Stomach (tissue), 19 donors: ENCODE measurements at places on chromosomes 5 and 9. TPM values are rescaled to one million over a fixed set of nuclear protein-coding genes. Genes with fewer than 3 reads are reported as not detected.

- no peaks in the 10 kb centered on the region for H3K36me3 ChIP-seq
- no peaks in the 10 kb centered on the region for H3K27me3 ChIP-seq
- H3K4me1 ChIP-seq, result no peaks in the 10 kb centered on the region
- H3K27ac ChIP-seq, result no peak overlapping the region
These were observed 5.5 kb downstream of the FOXI1 start for GRCh38 chr5:170111088-170111785.

DNA sequence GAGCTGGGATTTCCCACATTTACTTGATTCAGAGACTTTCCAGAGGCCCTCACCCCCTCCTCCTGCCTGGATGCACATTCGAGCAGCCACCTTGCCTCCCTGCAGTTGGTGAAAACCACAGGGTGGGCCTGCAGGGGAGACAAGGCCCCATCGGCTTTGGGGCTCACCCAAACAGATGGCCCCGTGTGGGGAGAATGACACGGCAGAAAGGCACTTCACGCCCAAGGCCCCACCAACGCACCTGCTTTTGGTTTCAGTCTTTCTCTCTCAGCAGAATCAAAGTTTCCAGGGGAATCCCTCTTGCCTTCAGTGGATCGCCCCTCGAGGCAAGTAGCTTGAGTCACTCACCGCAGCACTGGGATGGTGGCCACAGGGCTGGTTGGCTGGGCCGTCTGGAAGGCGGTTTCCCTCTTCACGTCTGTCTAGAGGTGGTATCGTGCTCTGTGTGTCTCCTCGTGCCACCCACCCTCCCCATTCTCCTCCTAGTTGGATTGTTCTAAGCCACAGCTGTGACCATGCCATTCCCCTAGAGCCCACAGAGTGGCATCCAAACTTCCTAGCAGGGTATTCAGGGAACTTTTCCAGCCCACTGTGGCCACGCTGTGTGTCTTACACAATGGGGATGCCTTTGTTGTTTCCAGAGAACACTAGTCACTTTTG lies 31.8 kb downstream of the SEC61B start:
- H3K4me3 ChIP-seq, result no peak overlapping the region
- H3K27ac ChIP-seq, result no peak overlapping the region
- H3K27me3 ChIP-seq, result no peaks in the 10 kb centered on the region
- peak; percentile 14 for DNase-seq

GRCh38 chr5:150222906-150223305 lies 33.0 kb downstream of the SLC6A7 start:
- no peaks in the 10 kb centered on the region for H3K4me1 ChIP-seq
- H3K27ac ChIP-seq, result no peak overlapping the region
- DNase-seq, result no peak
- peaks cover 15% of the 10 kb centered on the region for H3K27me3 ChIP-seq
- H3K4me3 ChIP-seq, result no peak overlapping the region

DNA sequence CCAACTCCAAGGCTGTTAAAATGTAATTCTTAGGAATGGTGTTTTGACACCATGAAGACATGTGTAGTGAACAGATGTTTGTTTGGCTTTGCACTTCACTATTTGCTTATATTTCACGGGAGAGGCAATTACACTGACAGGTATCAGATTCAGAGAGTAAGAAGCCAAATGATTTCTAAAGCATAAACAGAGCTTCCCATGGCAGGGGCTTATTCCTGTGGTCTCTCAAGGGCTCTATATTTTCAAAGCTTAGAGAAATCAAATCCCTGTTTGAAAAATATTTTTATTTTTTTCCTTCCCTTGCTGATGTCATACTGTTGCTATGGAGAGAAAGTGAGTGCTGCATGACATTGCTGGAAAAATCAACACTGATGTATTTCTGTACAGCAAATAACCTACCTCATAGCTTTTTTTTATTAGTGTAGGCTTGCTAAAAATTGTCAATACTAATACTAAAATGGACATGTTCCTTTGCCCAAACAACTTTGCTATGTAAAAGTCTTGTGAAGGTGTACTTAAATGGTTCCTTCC lies 161.4 kb downstream of the GIN1 start:
- no peak overlapping the region for H3K27ac ChIP-seq
- H3K4me3 ChIP-seq, result no peak overlapping the region
- peaks cover 3% of the 10 kb centered on the region for H3K4me1 ChIP-seq

DNA sequence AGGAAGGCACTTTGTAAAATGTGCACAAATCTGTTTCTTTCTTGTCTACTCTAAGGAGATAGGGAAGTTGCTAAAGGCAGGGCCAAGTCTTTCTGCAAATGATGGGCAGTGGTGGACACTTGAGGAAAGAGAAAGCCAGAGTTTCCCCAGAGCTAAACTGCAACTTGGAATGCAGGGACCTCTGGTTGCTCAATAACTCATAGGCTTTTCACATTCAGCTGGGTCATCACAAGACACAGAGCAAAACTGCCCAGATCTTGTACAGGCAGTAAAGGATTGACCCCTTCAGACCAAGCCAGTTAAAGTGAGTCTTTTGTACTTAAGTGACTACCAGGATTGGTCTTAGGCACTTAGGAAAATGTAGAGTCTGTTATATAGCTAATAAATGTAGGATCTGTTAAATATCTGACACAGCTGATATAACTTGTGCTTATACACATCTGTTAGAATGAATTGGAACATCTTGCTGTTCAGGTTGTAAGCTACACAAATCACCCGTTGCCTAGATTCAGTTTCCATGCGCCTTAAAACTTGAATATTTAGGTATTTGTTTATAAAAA lies 13.5 kb upstream of the AGXT2 start:
- H3K4me3 ChIP-seq, result no peak overlapping the region
- no peaks in the 10 kb centered on the region for H3K27me3 ChIP-seq
- H3K36me3 ChIP-seq, result peaks cover 11% of the 10 kb centered on the region
- no peak overlapping the region for H3K27ac ChIP-seq
- no peak for DNase-seq

DNA sequence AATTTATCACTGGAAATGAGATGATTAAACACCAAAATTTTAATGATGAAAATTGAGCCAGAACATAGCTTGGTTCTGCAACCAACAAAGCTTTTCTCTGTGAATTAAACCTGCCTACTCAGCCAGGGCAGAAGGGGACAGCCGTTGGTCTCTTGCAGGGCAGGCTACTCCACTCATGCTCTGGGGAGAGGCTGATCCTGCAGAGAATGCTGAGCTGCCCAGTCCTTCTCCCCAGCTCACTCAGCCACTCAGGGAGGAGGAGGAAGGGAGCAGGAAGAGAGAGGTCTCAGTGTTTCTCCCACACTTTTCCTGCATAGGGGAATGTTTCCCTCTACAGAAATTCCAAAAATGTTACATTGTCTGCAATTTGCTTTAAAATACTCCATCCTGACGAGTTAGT lies 40.4 kb upstream of the HMHB1 start:
- H3K4me1 ChIP-seq, result no peaks in the 10 kb centered on the region
- H3K4me3 ChIP-seq, result no peak overlapping the region
- DNase-seq, result no peak
- H3K27me3 ChIP-seq, result no peaks in the 10 kb centered on the region
- H3K27ac ChIP-seq, result no peak overlapping the region
- H3K36me3 ChIP-seq, result no peaks in the 10 kb centered on the region

- H3K4me1 ChIP-seq, result peaks cover 65% of the 10 kb centered on the region
- H3K4me3 ChIP-seq, result peak within 1 kb of the TSS; percentile 58
- H3K27me3 ChIP-seq, result peaks cover 5% of the 10 kb centered on the region
These were observed at the start of gene PTGS1 for GRCh38 chr9:122370869-122371755. Gene PTGS1 (plus strand): TSS chr9:122371024. CDS start chr9:122371085, 61 bp downstream.

GRCh38 chr5:173535166-173535975 lies 81.1 kb downstream of the BOD1 start:
- H3K4me1 ChIP-seq, result no peaks in the 10 kb centered on the region
- DNase-seq, result no peak
- no peak overlapping the region for H3K27ac ChIP-seq
- peaks cover 4% of the 10 kb centered on the region for H3K27me3 ChIP-seq
- H3K36me3 ChIP-seq, result no peaks in the 10 kb centered on the region

TAS2R1 gene
- not detected for total RNA-seq

COL15A1 gene
- 108 TPM for total RNA-seq

C9orf153 gene
- not detected for total RNA-seq

TEX48 gene
- total RNA-seq, result not detected

CDH9 gene
- not detected for total RNA-seq
